ENCODE measurements at places on chromosomes 11 and 22.

DNA sequence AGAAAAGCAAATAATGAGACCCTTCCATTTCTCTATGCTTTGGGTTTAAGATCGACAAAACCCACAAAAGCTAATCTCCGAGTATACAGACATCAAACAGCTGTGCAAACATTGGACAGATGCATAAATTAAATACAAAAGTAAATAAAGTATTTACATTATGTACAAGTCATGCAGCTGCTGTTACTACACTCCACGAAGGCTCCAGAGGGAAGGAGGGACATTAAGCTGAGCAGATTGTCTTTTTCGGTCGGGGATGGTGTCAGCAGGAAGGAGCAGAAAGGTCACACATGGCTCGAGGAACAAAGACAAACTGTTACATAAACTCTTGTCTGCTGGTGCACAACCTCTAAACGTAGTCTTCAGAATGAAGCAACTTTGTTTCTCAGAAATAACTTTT, 88.8 kb upstream of the BARX2 start:
- H3K4me3 ChIP-seq, result no peak overlapping the region
- DNase-seq, result no peak
- H3K27me3 ChIP-seq, result peaks cover 14% of the 10 kb centered on the region
- peaks cover 20% of the 10 kb centered on the region for H3K4me1 ChIP-seq

- no peaks in the 10 kb centered on the region for H3K27me3 ChIP-seq
- DNase-seq, result no peak
- peaks cover 35% of the 10 kb centered on the region for H3K4me1 ChIP-seq
- H3K36me3 ChIP-seq, result peaks cover 9% of the 10 kb centered on the region
These were observed 4.5 kb downstream of the FAM118A start for GRCh38 chr22:45314054-45314721.

GRCh38 chr11:17257196-17257595, 19.3 kb upstream of the NUCB2 start:
- H3K4me1 ChIP-seq, result peaks cover 34% of the 10 kb centered on the region
- peak overlapping the region; percentile 95 for H3K27ac ChIP-seq
- no peaks in the 10 kb centered on the region for H3K27me3 ChIP-seq
- peak; percentile 60 for DNase-seq
- peak overlapping the region; percentile 79 for H3K4me3 ChIP-seq

GRCh38 chr11:116249561-116249960, 523.2 kb downstream of the BUD13 start:
- H3K36me3 ChIP-seq, result peaks cover 5% of the 10 kb centered on the region
- H3K27ac ChIP-seq, result no peak overlapping the region
- no peaks in the 10 kb centered on the region for H3K4me1 ChIP-seq
- no peak for DNase-seq
- H3K4me3 ChIP-seq, result no peak overlapping the region

- H3K4me1 ChIP-seq, result peaks cover 58% of the 10 kb centered on the region
- peaks cover 3% of the 10 kb centered on the region for H3K27me3 ChIP-seq
- no peaks in the 10 kb centered on the region for H3K36me3 ChIP-seq
- peak; percentile 80 for DNase-seq
- H3K4me3 ChIP-seq, result peak within 1 kb of the TSS; percentile 89
- peak within 1 kb of the TSS; percentile 60 for H3K27ac ChIP-seq
These were observed at the start of gene BIRC3 for GRCh38 chr11:102317099-102317767. BIRC3 (plus strand) TSS chr11:102317484; CDS start chr11:102324510, 7,026 bp downstream.

DNA sequence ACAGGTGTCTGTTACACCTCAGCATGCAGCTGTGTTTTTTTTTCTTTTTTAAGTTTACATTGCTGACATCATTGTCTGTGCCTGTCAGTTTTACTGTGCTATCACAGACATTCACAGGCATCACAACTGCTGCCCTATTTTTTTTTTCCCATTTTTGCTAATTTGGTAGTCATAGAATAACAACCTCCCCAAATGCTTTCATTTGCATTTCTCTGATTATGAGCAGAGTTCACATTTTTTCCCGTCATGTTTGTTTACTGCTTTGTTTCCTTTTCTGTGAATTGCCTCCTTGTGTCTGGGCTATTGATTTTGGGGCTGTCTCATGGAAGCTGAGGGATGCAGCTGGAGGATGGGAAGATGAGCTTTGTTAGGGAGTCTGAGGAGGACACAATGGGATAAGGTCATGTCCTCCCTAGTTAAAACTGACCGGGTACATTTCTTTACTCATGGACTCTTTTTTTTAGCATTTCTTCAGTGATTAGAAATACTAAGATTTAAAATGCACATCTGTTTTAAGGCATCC, 155.1 kb downstream of the LDLRAD3 start:
- H3K27ac ChIP-seq, result no peak overlapping the region
- DNase-seq, result no peak
- no peaks in the 10 kb centered on the region for H3K4me1 ChIP-seq

DNA sequence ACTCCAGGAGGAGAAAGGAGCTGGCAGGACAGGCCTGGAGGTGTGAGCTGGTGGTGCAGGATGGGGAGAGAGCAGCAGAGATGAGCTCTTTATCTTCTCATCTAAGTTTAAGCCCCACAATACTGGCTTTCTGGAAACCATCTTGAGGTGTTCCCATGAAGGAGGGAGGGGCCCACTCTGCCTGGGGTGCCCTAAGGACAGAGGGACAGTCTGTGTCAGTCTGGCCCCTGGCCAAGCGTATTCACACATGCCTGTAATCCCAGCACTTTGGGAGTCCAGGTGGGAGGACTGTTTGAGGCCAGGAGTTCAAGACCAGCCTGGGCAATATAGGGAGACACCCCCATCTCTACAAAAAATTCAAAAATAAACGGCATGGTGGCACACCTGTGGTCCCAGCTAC, 8.9 kb downstream of the SERHL2 start:
- H3K4me3 ChIP-seq, result no peak overlapping the region
- no peaks in the 10 kb centered on the region for H3K27me3 ChIP-seq
- DNase-seq, result no peak
- no peak overlapping the region for H3K27ac ChIP-seq

- H3K27ac ChIP-seq, result no peak overlapping the region
- no peak overlapping the region for H3K4me3 ChIP-seq
- peaks cover 5% of the 10 kb centered on the region for H3K36me3 ChIP-seq
- H3K4me1 ChIP-seq, result peaks cover 63% of the 10 kb centered on the region
- peaks cover under 1% of the 10 kb centered on the region for H3K27me3 ChIP-seq
These were observed 37.8 kb downstream of the TSPAN18 start for GRCh38 chr11:44764583-44764982.

GRCh38 chr11:118396097-118396501, 5.3 kb upstream of the ATP5MG start:
- no peak for DNase-seq
- H3K27me3 ChIP-seq, result no peaks in the 10 kb centered on the region
- peaks cover 10% of the 10 kb centered on the region for H3K4me1 ChIP-seq
- H3K27ac ChIP-seq, result no peak overlapping the region
- peaks cover 9% of the 10 kb centered on the region for H3K36me3 ChIP-seq

GRCh38 chr11:95297680-95298452, 66.9 kb upstream of the SESN3 start:
- H3K27ac ChIP-seq, result no peak overlapping the region
- no peaks in the 10 kb centered on the region for H3K27me3 ChIP-seq
- no peaks in the 10 kb centered on the region for H3K36me3 ChIP-seq
- no peaks in the 10 kb centered on the region for H3K4me1 ChIP-seq
- DNase-seq, result no peak

DNA sequence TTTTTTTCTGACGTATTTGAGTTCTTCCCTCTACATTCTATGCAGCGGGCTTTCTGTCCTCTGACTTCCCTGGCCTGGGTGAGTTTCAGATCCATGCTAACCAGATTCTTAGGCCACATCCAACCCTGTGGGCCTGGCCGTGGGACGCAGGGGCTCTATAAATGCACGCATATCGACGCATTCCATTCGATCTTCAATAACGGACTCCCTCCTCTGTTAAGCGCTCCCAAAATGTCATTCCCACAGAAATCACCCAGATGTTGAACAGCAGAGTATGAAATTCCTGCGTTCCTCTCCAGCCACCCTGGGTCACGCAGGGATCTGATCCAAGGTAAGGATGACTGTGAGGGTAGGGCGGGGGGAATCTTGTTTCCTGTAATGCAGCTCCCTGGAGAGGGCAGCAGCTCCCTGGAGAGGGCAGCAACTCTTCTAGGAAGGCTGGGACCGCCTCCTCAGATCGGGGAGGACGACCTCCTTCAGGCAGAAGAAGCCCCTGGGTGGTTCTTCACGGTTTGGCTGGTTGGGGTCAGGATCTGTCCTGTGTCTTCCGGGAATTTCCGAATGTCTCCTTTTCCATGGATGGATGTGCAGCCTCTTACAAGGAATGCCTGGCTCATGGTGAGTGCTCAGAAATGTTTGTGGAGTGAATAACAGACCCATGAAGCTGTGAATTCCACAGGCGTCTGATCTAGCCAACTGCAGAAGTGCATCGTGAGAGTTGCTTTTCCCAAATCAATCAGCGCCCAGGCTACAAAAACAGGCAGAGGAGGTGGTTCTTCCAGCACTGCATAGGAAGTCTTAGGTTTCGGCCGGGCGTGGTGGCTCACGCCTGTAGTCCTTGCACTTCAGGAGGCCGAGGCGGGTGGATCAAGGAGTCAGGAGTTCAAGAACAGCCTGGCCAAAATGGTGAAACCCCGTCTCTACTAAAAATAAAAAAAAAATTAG, 12.2 kb downstream of the MRGPRD start:
- peaks cover 39% of the 10 kb centered on the region for H3K27me3 ChIP-seq
- H3K4me1 ChIP-seq, result peaks cover 8% of the 10 kb centered on the region
- no peak overlapping the region for H3K4me3 ChIP-seq
- H3K36me3 ChIP-seq, result no peaks in the 10 kb centered on the region
- H3K27ac ChIP-seq, result no peak overlapping the region

- H3K27me3 ChIP-seq, result peaks cover 7% of the 10 kb centered on the region
- DNase-seq, result no peak
- H3K36me3 ChIP-seq, result no peaks in the 10 kb centered on the region
- peaks cover 26% of the 10 kb centered on the region for H3K4me1 ChIP-seq
These were observed 830 bp upstream of the SPDYC start for GRCh38 chr11:65169164-65169641.

DNA sequence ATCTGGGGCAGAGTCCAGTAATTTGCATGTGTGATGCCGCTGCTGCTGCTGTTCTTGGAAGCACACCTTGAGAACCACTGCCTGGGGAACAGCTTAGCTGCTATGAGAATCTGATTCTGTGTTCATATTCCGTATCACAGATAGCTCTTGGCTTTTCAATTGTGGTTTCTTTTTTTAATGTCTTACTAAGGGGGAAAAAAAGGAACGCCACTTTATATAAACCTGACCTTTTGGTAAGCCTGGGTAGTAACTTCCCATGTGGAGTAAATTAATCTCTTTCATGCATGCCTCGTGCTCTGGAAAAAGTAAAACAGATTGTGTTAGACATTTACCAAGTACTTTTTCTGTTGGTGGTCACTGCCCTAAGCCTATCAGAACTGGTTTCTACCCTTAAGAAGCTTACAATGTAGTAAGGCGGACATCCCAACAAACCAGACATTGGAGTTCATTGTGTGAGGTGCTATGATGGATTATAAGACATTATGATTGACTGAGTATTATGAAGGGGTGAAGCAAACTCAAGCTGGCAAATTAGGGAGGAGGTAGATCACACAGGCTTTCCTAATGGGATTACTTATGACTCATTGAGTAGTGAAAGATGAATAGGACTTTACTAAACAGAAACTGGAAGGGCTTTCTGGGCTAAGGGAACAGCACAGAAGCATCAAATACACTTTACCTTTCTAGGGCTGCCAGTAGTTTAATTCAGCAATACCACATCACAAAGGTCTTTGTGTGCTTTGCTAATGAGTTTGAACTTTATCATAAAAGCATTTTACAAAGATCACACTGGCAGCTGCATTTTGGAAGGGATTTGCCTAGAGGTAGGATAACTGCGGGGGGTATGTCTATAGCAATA, 64.7 kb downstream of the MAML2 start:
- H3K27me3 ChIP-seq, result peaks cover 1% of the 10 kb centered on the region
- peaks cover 15% of the 10 kb centered on the region for H3K36me3 ChIP-seq
- H3K4me1 ChIP-seq, result peaks cover 67% of the 10 kb centered on the region
- DNase-seq, result no peak

- H3K4me3 ChIP-seq, result peak overlapping the region; percentile 99
- peaks cover 39% of the 10 kb centered on the region for H3K4me1 ChIP-seq
- no peak for DNase-seq
- peaks cover 14% of the 10 kb centered on the region for H3K36me3 ChIP-seq
- H3K27ac ChIP-seq, result peak overlapping the region; percentile 98
These were observed 761 bp upstream of the NXF1 start for GRCh38 chr11:62805961-62806441.

GRCh38 chr11:82767123-82767522, 33.5 kb upstream of the FAM181B start:
- H3K36me3 ChIP-seq, result no peaks in the 10 kb centered on the region
- no peak overlapping the region for H3K4me3 ChIP-seq
- no peak for DNase-seq
- H3K27ac ChIP-seq, result no peak overlapping the region
- H3K27me3 ChIP-seq, result peaks cover 16% of the 10 kb centered on the region

GRCh38 chr22:47236161-47236560, 473.7 kb downstream of the TBC1D22A start:
- no peaks in the 10 kb centered on the region for H3K4me1 ChIP-seq
- H3K27ac ChIP-seq, result no peak overlapping the region

GRCh38 chr22:29301716-29302401, 4.6 kb upstream of the GAS2L1 start:
- DNase-seq, result no peak
- no peaks in the 10 kb centered on the region for H3K4me1 ChIP-seq
- H3K36me3 ChIP-seq, result peaks cover 33% of the 10 kb centered on the region
- H3K27ac ChIP-seq, result peak overlapping the region; percentile 25
- no peak overlapping the region for H3K4me3 ChIP-seq
- H3K27me3 ChIP-seq, result peaks cover 9% of the 10 kb centered on the region

DNA sequence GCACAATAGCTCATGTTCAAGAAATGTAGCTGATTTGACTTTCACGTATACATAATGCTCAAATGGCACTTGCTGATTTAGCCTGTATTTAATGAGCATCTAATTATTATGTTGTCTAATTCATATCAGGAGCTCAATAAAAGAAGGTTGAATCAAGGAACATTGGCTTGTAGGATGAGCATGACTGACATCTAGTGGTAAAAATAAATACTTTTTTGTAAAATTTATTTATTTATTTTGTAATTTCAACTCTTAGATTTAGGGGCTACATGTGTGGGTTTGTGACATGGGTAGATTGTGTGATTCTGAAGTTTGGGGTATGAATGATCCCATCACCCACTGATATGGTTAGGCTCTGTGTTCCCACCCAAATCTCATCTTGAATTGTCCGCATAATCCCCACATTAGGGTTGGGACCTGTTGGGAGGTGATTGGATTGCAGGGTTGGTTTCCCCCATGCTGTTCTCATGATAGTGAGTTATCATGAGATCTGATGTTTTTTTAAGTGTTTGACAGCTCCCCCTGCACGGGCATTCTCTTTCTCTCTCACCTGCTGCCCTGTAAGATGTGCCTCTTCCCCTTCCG, 1.7 kb upstream of the OR52E5 start:
- H3K27me3 ChIP-seq, result peaks cover 2% of the 10 kb centered on the region
- H3K4me1 ChIP-seq, result no peaks in the 10 kb centered on the region
- DNase-seq, result no peak
- H3K36me3 ChIP-seq, result no peaks in the 10 kb centered on the region
